ENCODE measurements at places on chromosomes 13 and 19. TPM values are rescaled to one million over a fixed set of nuclear protein-coding genes. Genes with fewer than 3 reads are reported as not detected.

GRCh38 chr19:33299051-33299688 is 3.2 kb downstream of the CEBPA start:
- peak; percentile 42 for DNase-seq

- DNase-seq: no peak
Measured at GRCh38 chr19:29576761-29577648, 29.1 kb upstream of the POP4 start.

- no peak for DNase-seq
Measured at GRCh38 chr19:33465834-33466233, 55.8 kb downstream of the PEPD start.

RASAL3 gene
- polyA plus RNA-seq: 1.5 TPM

DNA sequence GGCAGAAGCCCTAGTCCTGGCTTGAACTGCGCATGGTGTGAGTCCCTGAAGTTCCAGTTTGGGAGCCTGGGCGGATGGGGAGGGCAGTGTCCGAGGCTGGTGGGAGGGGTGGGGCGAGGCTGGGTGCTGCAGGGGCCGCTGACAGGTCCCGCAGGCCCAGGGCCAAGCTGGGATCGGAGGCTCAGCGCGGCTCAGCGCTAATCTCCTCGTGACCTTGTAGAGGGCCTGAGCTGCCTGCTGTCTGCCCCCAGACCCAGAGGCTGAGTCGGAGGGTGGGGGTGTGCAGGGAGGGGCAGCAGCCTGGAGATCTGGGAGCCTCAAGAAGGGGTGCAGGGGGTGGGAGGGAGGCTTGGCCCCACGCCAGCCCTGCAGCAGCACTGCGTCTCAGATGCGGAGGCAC is 3.0 kb downstream of the ATP1A3 start:
- DNase-seq: no peak

- no peak for DNase-seq
Measured at GRCh38 chr13:73667756-73668155, 466.4 kb downstream of the KLF12 start.

Data from kidney (tissue), 22 donors.